T-cell (primary cell): ENCODE measurements at places on chromosomes 6 and 20.
A peak's percentile ranks its signal among the peaks of the same experiment; 100 is the strongest.

DNA sequence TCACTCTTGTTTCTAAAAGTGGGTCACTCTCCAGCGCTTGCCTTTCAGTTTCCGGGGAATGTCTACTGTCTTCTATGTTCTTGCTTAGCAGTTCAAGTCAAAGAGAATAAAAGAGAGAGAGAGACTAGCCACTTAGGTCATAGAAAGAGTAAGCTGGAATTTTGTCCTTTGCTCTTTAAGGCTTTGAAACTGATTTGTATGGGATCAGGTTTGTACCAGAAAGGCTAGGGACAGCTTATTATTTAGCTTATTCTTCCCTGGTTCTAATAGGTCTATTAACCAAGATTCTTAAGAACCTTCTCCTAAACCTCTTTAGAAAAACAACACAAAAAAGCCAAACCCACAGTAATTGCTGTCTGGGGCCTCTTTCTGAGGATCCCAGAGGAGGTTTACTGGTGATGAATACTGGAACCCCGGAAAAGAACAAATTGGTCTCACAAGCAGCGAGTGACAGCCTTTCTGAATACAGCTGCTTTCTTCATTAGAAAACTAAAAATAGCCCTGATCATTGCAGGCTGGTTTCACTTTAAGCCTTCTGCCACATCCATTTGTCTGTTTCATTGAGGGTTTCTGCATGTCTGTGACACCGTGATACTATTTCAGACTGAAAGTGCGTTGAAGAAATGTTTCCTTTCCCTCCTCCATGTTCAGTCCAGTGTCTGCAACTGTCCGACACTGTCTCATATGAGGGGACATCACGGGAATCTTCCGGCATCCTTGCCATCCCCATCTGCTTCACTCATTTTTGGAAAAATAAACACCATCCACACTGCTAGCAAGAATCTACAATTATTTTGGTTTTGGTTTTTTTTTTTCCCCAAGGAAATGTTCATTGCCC, 75.1 kb upstream of the ATXN1 start:
- DNase-seq = no peak

DNA sequence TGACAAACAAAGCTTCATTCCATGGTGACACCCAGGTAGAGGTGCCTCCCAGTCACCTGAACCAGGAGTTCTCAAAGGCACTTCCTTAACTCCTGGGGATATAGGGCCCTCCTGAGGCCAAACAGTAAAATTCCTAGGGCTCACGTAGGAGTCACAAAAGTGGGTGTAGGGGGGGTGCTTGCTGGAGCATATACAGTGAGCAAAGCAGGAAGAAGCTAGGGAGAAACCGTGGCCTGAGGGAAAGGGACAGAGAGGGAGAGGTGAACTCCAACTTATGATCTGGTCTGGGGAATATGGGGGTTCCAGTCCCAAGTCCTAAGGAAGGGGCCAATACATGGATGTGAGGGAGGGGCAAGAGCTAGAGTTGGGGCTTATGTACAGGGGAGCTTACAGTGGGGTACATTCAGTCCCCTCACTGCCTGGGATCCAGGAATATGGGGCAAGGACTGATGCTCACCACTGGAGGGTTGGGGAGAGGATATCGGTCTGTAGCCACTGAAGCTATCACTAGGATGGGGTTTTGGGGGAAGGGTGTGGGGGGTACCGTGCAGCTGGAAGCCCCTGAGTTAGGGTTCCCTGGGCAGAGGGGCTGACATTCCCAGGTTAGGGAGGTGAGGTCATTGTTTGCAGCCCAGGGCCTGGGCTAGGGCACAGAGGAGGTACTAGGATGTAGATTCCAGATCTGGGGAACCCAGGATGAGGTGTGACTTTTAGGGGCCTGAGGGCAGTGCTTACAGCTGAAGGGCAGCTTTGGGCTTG, 950 bp downstream of the PEDS1 start:
- no peak for DNase-seq

DNA sequence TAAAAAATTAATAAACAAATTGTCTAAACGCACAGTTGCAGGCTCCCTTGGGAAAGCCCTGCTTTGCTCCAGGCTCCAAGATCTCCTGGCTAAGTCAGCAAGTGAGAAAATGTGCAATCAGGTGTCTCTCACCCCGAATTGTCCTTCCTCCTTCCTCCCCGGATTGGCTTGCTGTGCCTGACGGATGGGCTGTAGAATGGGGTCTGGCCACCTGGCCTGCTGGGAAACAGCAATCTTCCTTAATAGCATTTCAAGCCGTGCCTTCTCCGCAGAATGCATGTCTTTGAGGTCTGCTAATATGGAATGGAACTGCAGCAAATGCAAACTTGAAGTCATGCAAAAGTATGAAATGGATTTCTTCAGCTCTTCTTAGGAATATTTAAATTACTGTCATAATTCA, 43.7 kb upstream of the CDKAL1 start:
- no peak for DNase-seq

DNA sequence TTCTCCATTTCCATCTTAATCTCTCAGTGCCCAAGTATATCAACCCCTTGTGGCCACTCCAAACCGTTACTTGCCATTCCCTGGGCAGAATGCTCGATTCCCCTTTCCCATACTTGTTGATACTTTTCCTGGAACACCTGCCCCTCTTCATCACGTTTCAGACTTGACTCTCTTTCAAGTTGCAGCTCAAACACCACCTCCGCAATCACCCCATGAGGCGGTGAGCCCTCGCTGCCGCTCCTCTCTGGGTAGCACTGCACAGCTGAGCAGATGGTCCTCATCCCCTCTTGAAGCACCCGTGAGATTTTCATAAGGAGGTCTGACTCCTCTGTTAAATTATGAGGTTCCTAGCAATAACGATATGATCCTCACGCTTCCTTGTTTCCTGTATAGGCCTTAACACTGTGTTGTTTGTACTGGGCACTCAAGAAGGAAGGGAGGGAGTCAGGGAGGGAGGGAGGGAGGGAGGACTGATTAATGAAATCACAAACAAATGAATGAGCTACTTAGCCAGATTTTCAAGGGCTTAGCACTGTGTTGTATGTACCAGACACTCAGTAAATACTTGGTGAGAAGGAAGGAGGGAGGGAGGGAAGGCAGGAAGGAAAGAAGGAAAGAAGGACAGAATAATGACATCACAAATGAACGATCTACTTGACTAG, 8.0 kb upstream of the UQCC2 start:
- no peak for DNase-seq

- DNase-seq = no peak
Measured at GRCh38 chr6:63268574-63268973, 51.2 kb downstream of the LGSN start.

- DNase-seq = no peak
Measured at GRCh38 chr6:118889163-118889562, 4.8 kb upstream of the ASF1A start.

DNA sequence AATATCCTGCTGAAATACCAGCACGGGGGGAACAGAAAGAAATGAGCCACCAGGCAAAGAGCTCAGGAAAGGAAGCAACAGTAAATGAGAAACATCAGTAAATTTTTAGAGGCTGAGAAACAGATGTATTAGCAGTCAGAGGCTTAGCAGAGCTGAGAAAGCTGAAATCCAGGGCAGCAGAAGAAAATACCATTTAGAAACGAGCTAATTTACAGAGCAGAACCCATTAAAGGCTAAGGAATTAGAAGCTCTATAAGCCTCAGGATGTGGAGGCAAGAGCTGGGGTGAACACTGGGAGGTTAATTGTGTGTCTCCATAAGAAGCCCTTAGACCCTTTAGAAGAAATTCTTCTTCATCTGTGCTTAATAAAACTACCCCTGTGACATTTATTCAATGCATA, 178.6 kb upstream of the RGS17 start:
- no peak for DNase-seq

- no peak for DNase-seq
Measured at GRCh38 chr20:40109136-40109535, 579.9 kb downstream of the MAFB start.

DNA sequence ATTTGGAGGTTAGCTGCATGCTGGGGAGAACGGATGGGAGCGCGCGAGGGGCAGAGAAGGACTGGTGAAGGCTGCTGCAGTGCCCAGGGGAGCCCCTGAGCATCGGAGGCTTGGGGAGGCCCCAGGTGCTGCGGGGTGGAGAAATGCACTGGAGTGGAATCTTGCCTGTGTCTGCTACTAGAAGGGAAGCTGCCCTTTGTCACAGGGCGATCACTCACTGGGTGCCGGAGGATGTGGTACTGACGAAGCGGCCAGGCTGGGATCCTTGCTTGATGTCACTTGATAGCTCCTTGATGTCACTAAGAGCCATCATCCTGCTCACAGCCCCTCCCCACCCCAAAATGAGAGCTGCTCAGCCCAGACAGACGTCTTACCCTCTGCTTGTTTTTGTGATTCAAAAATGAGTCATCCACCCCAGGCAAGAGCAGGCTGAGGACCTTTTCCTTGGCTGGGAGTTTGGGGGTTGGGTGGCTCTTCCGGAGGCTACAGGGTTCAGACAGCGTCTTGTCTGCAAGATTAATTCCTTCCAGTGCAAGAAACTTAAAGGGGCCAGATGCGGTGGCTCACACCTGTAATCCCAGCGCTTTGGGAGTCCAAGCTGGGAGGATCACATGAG, 62.6 kb upstream of the PMEPA1 start:
- DNase-seq = no peak

GRCh38 chr6:127539272-127539671, 20.1 kb upstream of the MTCL3 start:
- no peak for DNase-seq

GRCh38 chr20:36465109-36466080, 75.9 kb upstream of the MYL9 start:
- DNase-seq = peak; percentile 44

GRCh38 chr6:90192857-90193256, 103.8 kb downstream of the BACH2 start:
- peak; percentile 16 for DNase-seq

DNA sequence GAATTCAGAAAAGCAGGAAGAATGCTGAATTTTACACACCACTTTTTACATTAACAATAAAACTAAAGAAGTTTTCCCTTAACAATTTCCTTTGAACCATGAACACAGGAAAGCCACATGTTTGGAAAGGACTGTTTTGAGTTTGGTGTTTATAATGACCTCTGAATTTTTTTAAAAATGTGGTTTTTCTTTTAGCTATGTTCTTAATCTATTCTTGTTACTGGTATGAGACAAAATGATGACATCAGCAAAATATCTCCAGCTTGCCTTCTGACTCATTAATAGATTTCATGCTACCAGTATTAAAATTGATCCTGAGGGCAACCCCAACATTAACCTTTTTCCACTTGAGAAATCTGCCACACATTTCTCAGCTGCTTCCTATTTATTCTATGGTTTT, 217.5 kb upstream of the THEMIS start:
- DNase-seq = no peak
